NCI-H1436 treated with DMSO at 0.1 percent for 48 hours (cell line): ENCODE measurements at places on chromosomes 7 and 10.

- DNase-seq: no peak
Observed at GRCh38 chr7:108697254-108697653, 127.6 kb downstream of the DNAJB9 start.

DNA sequence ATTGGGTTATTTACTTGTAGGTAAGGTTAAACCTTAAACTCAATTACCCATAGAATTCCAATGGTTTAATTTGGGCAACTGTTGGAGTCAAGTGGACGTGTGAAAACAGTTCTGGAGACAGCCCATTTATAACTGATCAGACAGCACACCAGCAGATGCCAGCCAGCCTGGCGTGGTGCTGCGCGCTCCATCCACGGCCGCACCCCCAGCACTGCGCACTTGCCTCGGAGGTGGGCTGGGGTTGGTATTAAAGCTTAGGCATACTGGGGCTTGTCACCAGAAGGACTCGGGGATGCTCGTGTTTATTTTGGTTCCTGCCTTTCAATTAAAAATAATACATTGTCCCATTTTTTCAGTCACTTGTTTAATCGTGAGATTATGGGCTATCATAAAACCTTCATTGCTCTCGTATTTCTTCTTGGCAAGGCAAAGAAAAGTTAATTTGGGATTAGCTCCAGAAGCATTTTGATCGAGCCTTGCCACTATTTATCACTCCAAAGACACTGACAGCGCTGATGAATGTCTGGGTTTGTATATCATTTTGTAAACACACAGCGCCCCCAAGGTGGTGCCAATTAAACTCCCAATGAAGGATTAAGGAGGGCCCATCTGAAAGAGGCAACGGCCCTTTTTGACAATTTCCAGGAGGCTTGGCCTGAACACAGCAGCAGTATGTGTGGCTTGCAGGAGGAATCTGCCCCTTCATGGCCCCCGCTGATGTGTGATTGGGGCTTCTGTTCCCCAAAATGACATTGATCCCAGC, 204.5 kb upstream of the CXCL12 start:
- DNase-seq: no peak

GRCh38 chr10:11098666-11099065, 81.0 kb downstream of the CELF2 start:
- no peak for DNase-seq

DNA sequence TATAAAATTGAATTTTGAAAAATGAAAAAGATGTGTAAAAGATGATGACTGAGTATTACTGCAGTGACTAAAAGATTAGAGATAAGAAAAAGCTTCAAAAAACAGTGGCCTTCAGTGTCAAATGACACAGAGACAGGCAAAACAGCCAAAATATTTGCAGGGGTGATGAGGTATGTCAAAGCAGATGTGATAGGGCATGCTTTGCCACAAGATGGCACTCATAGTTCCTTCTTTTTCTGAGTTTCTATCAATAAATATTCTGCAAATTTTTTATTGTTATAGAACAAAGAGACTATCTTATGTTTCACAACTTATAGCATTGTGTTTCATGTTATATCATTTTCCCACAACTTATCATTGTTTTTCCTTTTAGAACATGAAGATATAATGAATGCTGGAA, 344.1 kb upstream of the HPS1 start:
- DNase-seq: no peak

DNA sequence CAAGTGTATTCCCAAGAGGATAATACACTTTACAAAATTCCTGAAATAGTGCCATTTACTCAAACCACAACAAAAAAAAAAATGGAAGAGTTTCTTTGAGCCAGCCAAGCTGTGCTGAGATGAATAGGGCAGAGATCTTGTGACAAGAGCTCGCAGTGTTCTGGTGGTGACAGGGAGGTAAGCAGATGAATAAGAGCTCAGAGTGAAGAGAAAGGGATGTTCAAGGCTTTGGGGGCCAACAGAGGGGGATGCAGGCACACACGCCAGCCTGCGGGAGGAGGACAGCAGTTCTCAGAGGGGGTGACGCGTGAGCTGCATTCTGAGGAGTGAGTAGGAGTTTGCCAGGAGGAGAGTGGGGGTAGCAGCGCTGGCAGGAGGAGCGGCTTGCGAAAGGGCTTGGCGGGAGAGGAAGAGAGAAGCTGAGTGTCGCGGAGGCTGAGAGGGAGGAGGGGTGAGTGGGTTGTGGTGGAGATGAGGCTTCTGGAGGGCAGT, 194.4 kb upstream of the IMMP2L start:
- DNase-seq: no peak
